Natural killer cell (primary cell): ENCODE measurements at places on chromosomes 1 and 21.
A peak's percentile ranks its signal among the peaks of the same experiment; 100 is the strongest.

DNA sequence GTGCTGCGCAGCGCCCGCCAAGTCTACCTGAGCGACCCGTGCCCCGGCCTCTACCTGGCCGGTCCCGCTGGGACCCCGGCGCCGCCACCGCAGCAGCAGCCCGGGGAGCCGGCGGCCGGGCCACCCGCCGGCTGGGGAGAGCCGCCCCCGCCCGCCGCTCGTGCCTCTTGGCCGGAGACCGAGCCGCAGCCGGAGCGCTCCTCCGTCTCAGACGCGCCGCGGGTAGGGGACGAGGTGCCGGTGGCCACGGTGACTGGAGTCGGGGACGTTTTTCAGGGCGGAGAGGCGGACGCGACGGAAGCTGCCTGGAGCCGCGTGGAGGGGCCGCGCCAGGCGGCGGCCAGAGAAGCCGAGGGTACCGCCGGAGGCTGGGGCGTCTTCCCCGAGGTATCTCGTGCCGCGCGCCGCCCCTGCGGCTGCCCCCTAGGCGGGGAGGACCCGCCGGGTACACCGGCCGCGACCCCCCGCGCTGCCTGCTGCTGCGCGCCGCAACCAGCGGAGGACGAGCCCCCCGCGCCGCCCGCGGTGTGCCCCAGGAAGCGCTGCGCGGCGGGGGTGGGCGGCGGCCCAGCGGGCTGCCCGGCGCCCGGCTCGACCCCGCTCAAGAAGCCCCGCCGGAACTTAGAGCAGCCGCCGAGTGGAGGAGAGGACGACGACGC lies 646 bp downstream of the IER5 start:
- peaks cover 5% of the 10 kb centered on the region for H3K36me3 ChIP-seq
- DNase-seq = peak; percentile 56
- no peaks in the 10 kb centered on the region for H3K27me3 ChIP-seq
- H3K4me1 ChIP-seq = peaks cover 7% of the 10 kb centered on the region

GRCh38 chr1:231241750-231242149 lies 738 bp downstream of the GNPAT start:
- H3K4me3 ChIP-seq = peak overlapping the region; percentile 80
- peak; percentile 36 for DNase-seq
- H3K27ac ChIP-seq = peak overlapping the region; percentile 79
- peaks cover 16% of the 10 kb centered on the region for H3K36me3 ChIP-seq

DNA sequence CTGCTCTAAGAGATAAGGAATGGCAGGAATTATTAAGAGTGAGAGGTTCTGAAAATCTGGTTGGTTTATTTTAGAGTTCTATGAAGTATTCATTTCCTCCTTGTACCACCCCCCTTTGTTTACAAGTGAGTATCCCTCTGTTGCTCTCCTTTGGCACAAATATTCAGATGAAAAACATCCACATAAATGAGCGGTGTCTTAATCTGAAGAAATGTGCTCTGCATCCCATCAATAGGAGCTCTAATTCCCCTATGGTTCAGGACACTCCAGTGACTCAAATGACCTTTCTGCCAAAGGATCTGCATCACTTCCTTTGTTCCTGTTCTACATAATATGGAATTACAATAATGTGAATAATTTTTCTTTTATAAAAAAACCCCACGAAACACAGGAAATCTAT lies 16.6 kb downstream of the DDAH1 start:
- no peak for DNase-seq
- H3K27me3 ChIP-seq = no peaks in the 10 kb centered on the region
- H3K27ac ChIP-seq = no peak overlapping the region
- H3K4me1 ChIP-seq = no peaks in the 10 kb centered on the region

DNA sequence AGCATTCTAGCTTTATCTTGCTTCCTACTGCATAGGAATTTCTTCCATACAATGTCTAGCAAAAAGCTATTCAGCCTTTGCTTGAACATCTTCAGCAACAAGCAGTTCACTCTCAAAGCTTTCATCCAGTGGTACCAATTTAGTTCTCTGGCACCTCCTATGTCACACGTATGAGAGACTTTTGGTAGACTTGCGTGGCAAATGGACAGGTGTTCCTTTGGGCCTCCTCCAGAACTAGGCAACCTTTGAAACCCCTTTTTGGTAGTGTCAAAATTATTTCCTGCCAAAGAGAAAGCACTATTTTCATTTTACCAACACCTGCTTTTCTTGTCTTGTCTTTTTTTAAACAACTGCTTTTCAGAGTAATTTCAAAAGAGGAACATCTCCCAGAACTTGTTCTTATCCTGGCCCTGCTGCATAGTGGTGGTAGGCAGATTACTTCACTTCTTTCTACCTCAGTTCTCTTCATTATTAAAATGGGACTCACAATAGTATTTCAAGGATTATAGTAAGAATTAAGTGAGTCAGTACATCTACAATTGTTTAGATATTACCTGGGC lies 122.4 kb downstream of the MAST2 start:
- DNase-seq = no peak
- no peaks in the 10 kb centered on the region for H3K27me3 ChIP-seq
- no peak overlapping the region for H3K27ac ChIP-seq
- no peaks in the 10 kb centered on the region for H3K36me3 ChIP-seq
- no peak overlapping the region for H3K4me3 ChIP-seq
- H3K4me1 ChIP-seq = peaks cover 29% of the 10 kb centered on the region

- no peaks in the 10 kb centered on the region for H3K36me3 ChIP-seq
- peak; percentile 16 for DNase-seq
- no peak overlapping the region for H3K27ac ChIP-seq
Measured at GRCh38 chr1:117710710-117711109, 104.9 kb downstream of the TENT5C start.

DNA sequence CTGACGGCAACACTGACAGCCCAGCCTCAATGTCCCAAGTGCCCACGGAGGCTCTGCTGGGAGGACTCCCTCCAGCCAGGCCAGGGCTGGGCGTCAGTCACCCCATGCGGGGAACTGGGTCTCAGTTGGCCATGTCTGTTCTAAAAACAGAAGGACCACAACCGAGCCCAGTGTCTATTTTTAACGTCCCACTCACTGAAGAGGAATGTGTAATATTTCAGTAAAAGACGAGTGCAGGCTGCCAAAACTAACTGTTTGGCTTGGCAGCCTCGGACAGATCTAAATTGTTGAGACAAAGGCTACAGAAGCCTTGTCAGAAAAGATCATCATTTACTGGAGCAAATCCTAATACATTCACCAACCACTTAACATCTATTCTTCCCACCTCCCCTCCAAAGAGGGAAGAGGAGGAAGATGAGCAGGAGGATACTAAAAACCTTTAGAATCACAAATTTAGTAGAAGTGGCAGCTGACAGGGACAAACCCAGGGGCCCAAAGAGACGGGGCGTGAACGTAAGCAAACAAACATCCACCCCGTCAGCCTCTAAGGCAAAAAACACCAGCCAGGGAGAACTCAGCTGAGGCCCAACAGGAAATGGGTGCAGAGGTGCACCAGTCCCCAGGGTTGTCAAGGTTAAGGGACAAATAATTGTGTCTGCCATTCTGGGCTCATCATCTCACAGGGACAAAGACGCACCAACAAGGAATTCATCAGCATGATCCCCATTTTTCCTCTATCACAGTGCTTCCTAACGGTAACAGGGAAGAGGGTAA lies 18.7 kb downstream of the C1orf198 start:
- no peaks in the 10 kb centered on the region for H3K4me1 ChIP-seq
- no peak for DNase-seq
- H3K4me3 ChIP-seq = no peak overlapping the region
- no peak overlapping the region for H3K27ac ChIP-seq

- peaks cover 21% of the 10 kb centered on the region for H3K4me1 ChIP-seq
- H3K4me3 ChIP-seq = no peak overlapping the region
- H3K27ac ChIP-seq = no peak overlapping the region
Measured at GRCh38 chr21:46454634-46455390, 3.9 kb upstream of the DIP2A start.

- DNase-seq = no peak
- H3K27ac ChIP-seq = no peak overlapping the region
- no peaks in the 10 kb centered on the region for H3K4me1 ChIP-seq
- H3K27me3 ChIP-seq = no peaks in the 10 kb centered on the region
- H3K4me3 ChIP-seq = no peak overlapping the region
Measured at GRCh38 chr1:29521438-29521715, 285.1 kb downstream of the PTPRU start.

DNA sequence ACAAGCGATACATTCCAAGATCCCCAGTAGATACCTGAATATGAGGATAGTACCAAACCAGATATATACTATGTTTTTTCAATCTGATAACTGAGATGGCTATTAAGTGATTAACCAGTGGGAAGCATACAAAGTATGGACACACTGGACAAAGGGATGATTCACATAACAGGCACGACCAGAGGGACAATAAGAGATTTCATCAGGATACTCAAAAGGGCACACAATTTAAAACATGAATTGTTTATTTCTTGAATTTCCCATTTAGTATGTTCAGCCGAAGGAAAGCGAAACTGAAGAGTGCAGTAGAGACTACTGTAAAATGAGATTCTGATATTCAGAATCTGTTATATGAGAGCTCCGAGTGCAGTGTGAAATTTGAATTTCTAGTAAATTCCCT lies 10.6 kb downstream of the ZZZ3 start:
- no peaks in the 10 kb centered on the region for H3K36me3 ChIP-seq
- H3K4me3 ChIP-seq = no peak overlapping the region
- no peaks in the 10 kb centered on the region for H3K4me1 ChIP-seq
- no peak for DNase-seq
- H3K27me3 ChIP-seq = no peaks in the 10 kb centered on the region
- no peak overlapping the region for H3K27ac ChIP-seq

DNA sequence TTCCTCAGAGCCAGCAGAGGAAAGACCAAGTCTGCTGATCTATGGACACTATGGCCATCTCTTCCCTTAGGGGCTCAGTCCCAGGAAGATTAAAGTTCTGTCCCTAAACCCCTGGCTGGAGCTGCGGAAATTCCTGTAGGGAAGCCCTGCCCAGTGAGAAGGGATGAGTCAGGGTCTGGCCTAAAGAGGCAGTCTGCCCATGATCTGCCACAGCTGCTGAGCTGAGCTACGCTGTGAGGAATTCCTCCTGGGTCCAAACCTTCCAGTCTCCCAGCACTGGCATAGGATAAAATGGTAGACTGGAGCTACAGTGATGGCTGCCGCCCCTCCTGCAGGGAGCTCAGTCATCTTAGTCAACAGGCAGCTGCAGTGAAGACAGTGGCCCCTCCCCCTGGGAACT lies 213.7 kb downstream of the BRINP2 start:
- H3K27me3 ChIP-seq = no peaks in the 10 kb centered on the region
- no peak for DNase-seq
- no peaks in the 10 kb centered on the region for H3K36me3 ChIP-seq
- no peaks in the 10 kb centered on the region for H3K4me1 ChIP-seq

DNA sequence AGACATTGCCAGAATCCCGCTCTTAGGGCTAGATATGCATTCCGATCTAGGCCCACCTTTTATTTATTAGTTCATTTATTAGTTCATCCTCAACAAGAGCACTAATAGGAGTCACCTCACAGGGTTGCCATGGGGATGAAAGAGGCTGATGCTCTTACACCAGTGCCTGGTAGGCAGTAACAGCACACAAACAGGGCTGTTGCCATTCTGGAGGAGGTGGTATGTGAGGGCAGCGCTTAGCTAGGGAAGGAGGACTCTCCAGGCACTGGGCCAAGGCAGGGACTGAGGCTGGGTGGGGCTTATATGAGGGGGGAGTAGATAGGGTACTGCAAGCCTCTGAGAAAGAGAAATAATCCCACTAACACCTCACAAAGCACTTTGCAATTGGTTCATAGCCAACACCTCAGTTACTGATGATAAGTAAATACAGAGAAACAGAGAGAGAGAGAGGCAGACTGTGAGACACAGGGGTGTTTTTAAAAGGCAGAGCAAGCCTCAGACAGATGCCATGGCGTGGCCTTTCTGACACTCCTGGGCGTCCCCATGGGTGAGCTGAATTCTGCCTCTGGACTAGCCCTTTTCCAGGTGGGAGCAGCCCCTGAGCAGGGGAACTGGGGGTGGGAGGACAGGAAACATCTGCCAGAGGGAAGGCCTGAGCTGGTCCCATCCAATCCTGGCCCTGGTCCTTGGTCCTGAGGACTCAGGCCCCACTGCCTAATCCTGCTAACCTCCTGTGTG lies 5.9 kb downstream of the FCGR2A start:
- no peak overlapping the region for H3K4me3 ChIP-seq
- no peaks in the 10 kb centered on the region for H3K27me3 ChIP-seq
- no peaks in the 10 kb centered on the region for H3K36me3 ChIP-seq
- no peak overlapping the region for H3K27ac ChIP-seq
- H3K4me1 ChIP-seq = no peaks in the 10 kb centered on the region
- DNase-seq = no peak

GRCh38 chr1:116411784-116412479 lies 38.9 kb downstream of the ATP1A1 start:
- no peak overlapping the region for H3K27ac ChIP-seq
- no peak overlapping the region for H3K4me3 ChIP-seq
- no peak for DNase-seq
- H3K36me3 ChIP-seq = peaks cover 2% of the 10 kb centered on the region

DNA sequence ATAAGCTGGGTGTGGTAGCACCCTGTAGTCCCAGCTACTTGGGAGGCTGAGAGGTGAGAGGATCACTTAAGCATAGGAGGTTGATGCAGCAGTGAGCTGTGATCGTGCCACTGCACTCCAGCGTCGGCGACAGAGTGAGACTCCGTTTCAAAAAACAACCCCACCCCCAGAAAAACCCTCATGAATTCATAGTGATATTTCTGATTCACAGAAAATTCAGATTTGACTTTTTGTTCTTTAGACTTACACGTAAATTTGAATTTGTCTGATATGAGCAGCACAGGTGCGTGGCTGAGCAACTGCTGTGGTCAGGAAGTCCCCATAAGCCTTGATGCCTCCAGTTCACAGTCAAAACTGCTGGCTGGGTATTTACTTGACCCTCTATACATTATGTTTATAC lies 10.0 kb upstream of the MORC3 start:
- no peak overlapping the region for H3K27ac ChIP-seq
- H3K4me3 ChIP-seq = no peak overlapping the region
- H3K4me1 ChIP-seq = peaks cover 3% of the 10 kb centered on the region

DNA sequence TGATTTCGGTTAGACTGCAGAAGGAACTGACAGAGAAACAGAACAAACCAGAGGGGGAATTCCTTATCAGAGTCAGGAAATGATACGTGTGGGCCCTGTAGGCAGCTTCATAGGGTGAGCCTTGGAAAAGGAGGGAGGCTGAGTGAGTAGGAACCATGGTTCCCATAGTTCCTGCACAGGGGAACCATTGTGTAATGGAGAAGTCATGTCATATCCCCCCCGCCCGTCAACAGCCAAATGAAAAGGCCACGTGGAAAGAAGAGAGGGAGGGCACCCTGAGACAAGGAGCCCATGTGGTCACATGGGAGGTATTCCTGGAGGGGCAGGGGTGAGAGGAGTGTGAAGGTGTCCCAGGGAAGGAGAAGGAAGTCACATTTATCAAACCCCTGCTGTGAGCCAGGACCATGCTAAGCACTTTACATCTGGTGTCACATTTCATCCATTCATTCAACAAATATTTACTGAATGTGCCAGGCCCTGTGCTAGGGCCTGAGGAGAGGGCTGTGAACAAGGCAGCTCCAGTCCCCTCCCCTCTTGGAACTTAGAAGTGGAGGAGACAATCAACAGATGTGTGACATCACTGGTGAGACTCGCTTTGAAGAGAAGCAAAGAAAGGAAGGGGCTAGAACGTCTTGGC lies 15.7 kb upstream of the FGR start:
- peaks cover 13% of the 10 kb centered on the region for H3K4me1 ChIP-seq
- no peak for DNase-seq
- no peak overlapping the region for H3K27ac ChIP-seq
- H3K36me3 ChIP-seq = no peaks in the 10 kb centered on the region
- H3K27me3 ChIP-seq = no peaks in the 10 kb centered on the region
- H3K4me3 ChIP-seq = no peak overlapping the region
